Endothelial cell of umbilical vein (primary cell): ENCODE measurements at places on chromosomes 6 and 20. TPM values are rescaled to one million over a fixed set of nuclear protein-coding genes. Genes with fewer than 3 reads are reported as not detected.

LAMA2 gene
- polyA plus RNA-seq = 0.24 and 0.51 TPM in 2 replicates

HCRTR2 gene
- not detected in 2 replicates for polyA plus RNA-seq

PNPLA1 gene
- 0.05 TPM in 1 of 2 replicates, not detected in the other for polyA plus RNA-seq

TRMT11 gene
- 4.0 and 5.1 TPM in 2 replicates for polyA plus RNA-seq

DEFB132 gene
- polyA plus RNA-seq = not detected in 2 replicates

ENPP1 gene
- 0.36 and 0.46 TPM in 2 replicates for polyA plus RNA-seq

MOG gene
- polyA plus RNA-seq = not detected in 2 replicates

SLC52A3 gene
- not detected in 2 replicates for polyA plus RNA-seq

FAM50B gene
- 13.9 and 14.1 TPM in 2 replicates for polyA plus RNA-seq

RNF39 gene
- polyA plus RNA-seq = not detected in 2 replicates

PI3 gene
- polyA plus RNA-seq = not detected in 2 replicates

FAXC gene
- 2.8 and 3.4 TPM in 2 replicates for polyA plus RNA-seq

FKBP1C gene
- 1.7 and 2.0 TPM in 2 replicates for polyA plus RNA-seq

COL21A1 gene
- 0.11 and 0.22 TPM in 2 replicates for polyA plus RNA-seq

COQ3 gene
- polyA plus RNA-seq = 3.2 and 4.0 TPM in 2 replicates

PSMB1 gene
- 471 and 560 TPM in 2 replicates for polyA plus RNA-seq

FANCE gene
- polyA plus RNA-seq = 9.1 and 9.5 TPM in 2 replicates

SNPH gene
- 2.3 TPM in 2 replicates for polyA plus RNA-seq

EPHA7 gene
- polyA plus RNA-seq = not detected in 2 replicates

KLHDC3 gene
- polyA plus RNA-seq = 120 and 130 TPM in 2 replicates

SMLR1 gene
- polyA plus RNA-seq = not detected in 2 replicates

DSP gene
- 0.02 and 0.03 TPM in 2 replicates for polyA plus RNA-seq

BPIFB6 gene
- not detected in 2 replicates for polyA plus RNA-seq

ZSCAN16 gene
- polyA plus RNA-seq = 3.7 and 4.9 TPM in 2 replicates

CST2 gene
- not detected in 2 replicates for polyA plus RNA-seq

PRSS16 gene
- not detected in 2 replicates for polyA plus RNA-seq

CRISP3 gene
- polyA plus RNA-seq = not detected in 2 replicates

IL17F gene
- polyA plus RNA-seq = not detected in 2 replicates

WFDC9 gene
- not detected in 2 replicates for polyA plus RNA-seq

MRPL18 gene
- 40.5 and 55.4 TPM in 2 replicates for polyA plus RNA-seq

MANEA gene
- polyA plus RNA-seq = 4.0 and 5.2 TPM in 2 replicates

SLC44A4 gene
- polyA plus RNA-seq = 0.75 and 1.1 TPM in 2 replicates

NHLRC1 gene
- 1.7 and 2.1 TPM in 2 replicates for polyA plus RNA-seq

ETV7 gene
- polyA plus RNA-seq = 0.23 and 0.65 TPM in 2 replicates

ROS1 gene
- not detected in 2 replicates for polyA plus RNA-seq

PKIB gene
- not detected in 2 replicates for polyA plus RNA-seq

ZDHHC14 gene
- 25.6 and 31.8 TPM in 2 replicates for polyA plus RNA-seq

SPATA2 gene
- polyA plus RNA-seq = 4.9 and 6.1 TPM in 2 replicates

ADGRB3 gene
- not detected in 2 replicates for polyA plus RNA-seq

CBLN4 gene
- not detected in 2 replicates for polyA plus RNA-seq

GDAP1L1 gene
- not detected in 2 replicates for polyA plus RNA-seq

OPRM1 gene
- not detected in 2 replicates for polyA plus RNA-seq

BNIP5 gene
- not detected in 2 replicates for polyA plus RNA-seq

PDE10A gene
- polyA plus RNA-seq = 0.86 and 1.1 TPM in 2 replicates

NOTCH4 gene
- polyA plus RNA-seq = 41.7 and 41.8 TPM in 2 replicates

LY6G6F gene
- polyA plus RNA-seq = not detected in 2 replicates

FAM217A gene
- not detected in 2 replicates for polyA plus RNA-seq

MAP7 gene
- polyA plus RNA-seq = 0.07 and 0.10 TPM in 2 replicates

HLA-DQB1 gene
- not detected in 2 replicates for polyA plus RNA-seq

MYH7B gene
- polyA plus RNA-seq = 0.03 and 0.10 TPM in 2 replicates

SUMO4 gene
- polyA plus RNA-seq = 0.08 and 0.10 TPM in 2 replicates
